ENCODE measurements at places on chromosomes 13 and 19. TPM values are rescaled to one million over a fixed set of nuclear protein-coding genes. Genes with fewer than 3 reads are reported as not detected.
A peak's percentile ranks its signal among the peaks of the same experiment; 100 is the strongest.

- peak; percentile 59 for DNase-seq
Observed at GRCh38 chr19:19406878-19407632, 1.6 kb downstream of the GATAD2A start.

GRCh38 chr19:7304200-7304599 is 10.0 kb upstream of the INSR start:
- no peak for DNase-seq

DNA sequence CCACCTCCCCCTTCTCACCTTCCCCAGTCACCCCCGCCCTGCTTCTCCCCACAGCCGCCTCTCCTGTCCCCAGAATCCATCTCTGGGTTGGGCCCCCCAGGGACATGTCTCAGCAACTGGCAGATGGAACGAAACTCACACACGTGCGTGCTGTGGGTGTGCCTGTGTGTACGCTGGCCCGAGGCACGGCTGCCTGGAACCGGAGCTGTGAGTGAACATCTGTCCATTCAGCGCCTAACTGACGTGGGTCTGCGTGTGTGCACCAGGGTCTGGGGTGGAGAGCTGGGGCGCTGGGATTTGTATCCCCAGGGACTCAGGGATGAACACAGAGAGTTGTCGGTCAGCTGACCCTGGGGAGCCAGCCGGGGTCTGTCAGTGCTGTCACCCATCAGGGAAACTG is 752 bp upstream of the HAS1 start:
- no peak for DNase-seq

DNA sequence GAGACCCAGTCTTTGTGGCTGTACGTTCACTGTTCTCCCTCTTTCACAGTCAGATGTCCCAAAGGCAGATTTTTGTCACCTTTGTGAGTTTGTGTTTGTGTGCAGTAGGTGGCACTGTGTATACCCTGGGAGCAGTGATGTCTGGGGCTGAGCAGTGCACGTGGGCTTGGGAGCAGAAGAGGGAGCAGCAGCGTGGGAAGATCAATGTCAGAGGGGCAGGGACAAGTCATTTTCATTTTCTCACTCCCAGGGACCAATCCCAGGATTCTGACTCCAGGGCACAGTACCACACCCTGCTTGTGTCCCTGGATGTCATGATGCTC is 2.0 kb upstream of the PSG6 start:
- no peak for DNase-seq

- DNase-seq = no peak
Observed at GRCh38 chr13:85700906-85701305, 98.3 kb downstream of the SLITRK6 start.

- peak; percentile 83 for DNase-seq
Observed at GRCh38 chr19:35013041-35013819, 13.1 kb downstream of the GRAMD1A start.

GRCh38 chr19:34523408-34523807 is 41.9 kb downstream of the WTIP start:
- DNase-seq = no peak

MCEMP1 gene
- total RNA-seq = 0.37 TPM

- DNase-seq = no peak
Observed at GRCh38 chr19:38120471-38121025, 103.5 kb downstream of the DPF1 start.

- DNase-seq = no peak
Observed at GRCh38 chr13:95535243-95535642, 17.3 kb upstream of the CLDN10 start.

GRCh38 chr19:14979476-14980255 is at the start of gene SLC1A6:
Gene SLC1A6, minus strand, starts transcription at chr19:14979864. Its CDS starts 6,954 bp downstream, at chr19:14972910.
- DNase-seq = no peak

DNA sequence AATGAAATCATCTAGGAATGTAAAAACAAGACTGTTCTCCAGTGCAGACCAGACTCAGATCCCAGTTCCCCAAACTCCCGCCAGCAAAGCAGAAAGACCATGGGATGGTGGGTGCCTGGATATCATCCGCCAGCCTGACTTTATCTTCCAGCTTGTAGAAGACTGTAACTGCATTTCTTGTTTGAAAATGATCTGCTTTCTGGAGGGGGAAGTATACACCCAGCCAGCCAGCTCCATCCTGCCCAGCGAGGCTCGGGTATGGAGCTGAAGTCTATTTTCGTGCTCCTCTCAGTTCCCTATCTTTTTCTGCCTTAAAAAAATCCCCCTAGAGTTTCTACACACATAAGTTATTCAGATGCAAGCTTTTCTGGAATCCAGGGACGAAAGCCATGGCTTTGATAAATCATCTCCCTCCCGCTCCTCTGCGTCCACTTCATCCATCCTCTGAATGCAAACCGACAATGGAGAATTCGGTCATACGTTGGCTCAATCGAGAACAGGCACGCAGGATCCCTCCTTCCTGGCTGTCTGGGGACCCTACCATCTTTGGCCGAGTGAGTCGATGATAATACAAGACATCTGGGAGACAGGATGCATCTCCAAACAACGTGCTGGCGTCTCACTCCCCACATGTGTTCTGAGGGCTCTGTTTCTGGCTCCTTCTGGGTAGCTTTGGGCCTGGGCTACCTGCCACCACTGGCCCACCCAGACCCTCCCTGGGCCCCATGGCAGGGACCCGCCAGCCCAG is 31.2 kb downstream of the CEBPG start:
- no peak for DNase-seq

- peak; percentile 75 for DNase-seq
Observed at GRCh38 chr13:51689663-51689996, 105.4 kb downstream of the WDFY2 start.

GRCh38 chr19:54099190-54099902 is 1.3 kb downstream of the OSCAR start:
- DNase-seq = no peak

PDX1 gene
- not detected for total RNA-seq

- DNase-seq = no peak
Observed at GRCh38 chr13:98945863-98946605, 31.8 kb downstream of the DOCK9 start.

DNA sequence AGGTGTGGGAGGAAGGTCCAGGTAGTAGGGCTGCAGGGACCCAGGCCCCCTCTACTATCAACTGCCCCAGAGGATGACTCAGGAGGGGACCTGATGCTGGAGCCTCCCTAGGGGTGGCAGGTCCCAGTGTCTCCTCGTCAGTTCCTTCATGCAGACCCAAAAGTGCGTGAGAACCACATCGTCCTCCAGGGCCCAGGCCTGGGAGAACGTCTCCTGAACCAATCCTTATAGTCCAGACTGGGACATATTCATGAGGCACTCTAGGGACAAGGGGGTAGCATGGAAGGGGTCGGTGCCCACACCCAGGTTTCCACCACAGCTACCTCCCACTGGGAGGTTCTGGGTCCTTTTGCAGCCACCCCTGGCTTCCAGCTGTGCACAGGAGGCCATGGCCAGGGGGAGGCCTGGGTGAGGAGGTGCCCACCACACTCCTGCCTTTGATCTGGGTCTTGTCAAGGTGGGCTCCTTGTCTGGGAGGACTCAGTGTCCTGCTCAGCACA is 38.0 kb upstream of the TPM4 start:
- no peak for DNase-seq

DNA sequence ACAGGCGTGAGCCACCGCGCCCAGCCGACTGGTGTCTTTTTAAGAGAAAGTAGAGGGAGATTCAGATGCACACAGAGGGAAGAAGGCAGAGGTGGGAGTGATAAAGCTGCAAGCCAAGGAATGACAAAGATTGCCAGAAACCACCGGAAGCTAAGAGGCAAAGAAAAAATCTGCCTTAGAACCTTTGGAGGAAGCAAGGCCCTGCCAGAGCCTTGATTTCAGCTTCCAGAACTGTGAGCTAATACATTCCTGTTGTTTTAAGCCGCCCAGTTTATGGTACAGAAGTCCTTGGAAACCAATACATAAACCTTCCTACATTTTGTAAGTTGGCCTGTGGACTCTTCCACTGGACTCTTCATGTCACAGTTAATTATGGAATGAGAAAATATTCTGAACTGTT is 71.7 kb upstream of the SOX21 start:
- DNase-seq = no peak

GIPR gene
- total RNA-seq = 5.1 TPM

DNA sequence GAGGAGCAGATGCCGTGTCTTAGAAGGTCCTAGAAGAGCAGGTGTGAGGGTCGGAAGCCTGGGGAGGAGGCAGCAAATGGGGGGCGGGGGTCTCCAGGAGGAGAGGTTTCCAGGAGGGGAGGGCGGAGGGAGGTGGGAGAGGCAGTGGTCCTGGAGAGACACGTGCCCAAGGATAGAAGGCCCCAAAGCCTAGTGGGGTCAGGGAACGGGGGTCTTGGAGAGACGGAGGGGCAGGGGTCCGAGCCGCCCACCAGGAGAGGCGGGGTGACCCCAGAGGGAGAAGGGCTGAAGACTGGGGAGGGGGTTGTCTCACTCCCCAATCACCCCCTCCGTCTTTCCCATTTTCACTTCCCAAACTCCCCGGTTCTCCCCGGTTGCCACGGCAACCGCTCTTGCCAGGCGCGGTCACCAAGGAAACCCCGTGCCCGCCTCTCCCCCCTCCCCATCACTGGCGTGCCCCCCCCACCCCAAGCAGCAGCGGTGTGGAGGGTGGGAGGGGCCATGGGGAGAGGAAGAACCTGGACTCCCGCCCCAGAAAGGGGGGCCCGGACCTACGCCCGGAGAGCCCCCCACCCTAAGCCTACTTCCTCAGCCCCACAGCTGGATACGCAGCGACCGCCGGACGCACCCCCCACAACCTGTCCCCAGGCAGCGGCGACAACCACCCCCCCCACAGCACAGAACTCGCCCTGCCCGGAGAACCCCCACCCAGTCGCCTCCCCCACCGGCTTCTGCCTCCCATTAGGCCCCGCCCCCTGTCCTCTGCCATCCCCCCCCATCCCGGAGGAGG is 988 bp downstream of the LRRC4B start:
- no peak for DNase-seq

SPACA4 gene
- not detected for total RNA-seq

GRCh38 chr19:21947775-21948174 is 63.0 kb downstream of the ZNF208 start:
- DNase-seq = peak; percentile 6

DEDD2 gene
- total RNA-seq = 16.7 TPM

DNA sequence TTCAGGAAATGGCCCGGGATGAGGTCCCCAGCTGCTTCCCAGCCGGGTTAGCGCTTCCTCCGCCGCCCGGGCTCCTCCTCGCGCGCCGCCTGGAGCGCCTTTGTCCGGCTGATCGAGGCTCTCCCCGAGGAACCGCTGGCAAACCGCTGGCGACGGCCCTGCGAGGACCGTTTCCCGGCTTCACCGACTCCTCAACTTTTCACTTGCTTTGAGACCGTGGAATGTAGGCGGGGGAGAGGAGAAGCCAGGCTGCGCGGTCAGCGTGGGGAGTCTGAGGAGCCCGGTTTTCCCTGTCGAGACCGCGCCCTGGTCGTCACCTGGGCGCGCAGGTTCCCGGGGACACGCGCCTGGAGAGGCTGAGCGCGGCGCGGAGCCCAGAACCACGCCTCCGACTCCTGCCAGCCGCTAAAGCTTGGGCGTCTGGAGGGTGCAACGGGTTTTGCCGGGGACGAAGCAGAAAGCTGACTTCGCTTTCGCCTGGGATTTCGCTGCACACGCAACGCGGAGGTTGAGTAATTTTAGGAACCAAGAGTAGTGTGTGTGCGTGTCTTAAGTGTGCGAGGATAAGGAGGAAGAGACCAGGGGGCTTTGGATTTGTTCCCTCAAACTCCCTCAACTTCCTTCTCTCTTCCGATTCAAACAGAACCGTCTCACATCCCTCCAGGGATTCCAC is 7.3 kb upstream of the DGKH start:
- peak; percentile 82 for DNase-seq

ZNF565 gene
- 16.3 TPM for total RNA-seq

PROZ gene
- not detected for total RNA-seq

DNA sequence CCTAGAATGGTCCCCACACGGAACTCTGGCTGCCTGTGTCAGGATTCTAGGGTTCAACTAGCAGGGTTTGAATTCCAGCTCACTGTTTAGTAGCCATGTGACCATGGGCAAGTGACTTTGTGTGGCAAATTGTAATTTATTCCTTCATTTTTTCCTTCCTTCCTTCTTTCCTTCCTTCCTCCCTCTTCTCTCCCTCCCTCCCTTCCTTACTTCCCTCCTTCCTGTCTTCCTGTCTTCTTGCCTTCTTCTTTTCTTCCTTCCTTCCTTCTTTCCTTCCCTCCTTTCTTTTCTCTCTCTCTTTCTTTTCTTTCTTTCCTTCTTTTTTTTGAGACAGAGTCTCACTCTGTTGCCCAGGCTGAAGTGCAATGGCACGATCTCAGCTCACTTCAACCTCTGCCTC is 8.5 kb upstream of the DENND1C start:
- DNase-seq = no peak

- DNase-seq = no peak
Observed at GRCh38 chr13:53150568-53150967, 122.0 kb downstream of the OLFM4 start.

- DNase-seq = no peak
Observed at GRCh38 chr13:66074018-66074615, 1156.0 kb downstream of the PCDH9 start.

DNA sequence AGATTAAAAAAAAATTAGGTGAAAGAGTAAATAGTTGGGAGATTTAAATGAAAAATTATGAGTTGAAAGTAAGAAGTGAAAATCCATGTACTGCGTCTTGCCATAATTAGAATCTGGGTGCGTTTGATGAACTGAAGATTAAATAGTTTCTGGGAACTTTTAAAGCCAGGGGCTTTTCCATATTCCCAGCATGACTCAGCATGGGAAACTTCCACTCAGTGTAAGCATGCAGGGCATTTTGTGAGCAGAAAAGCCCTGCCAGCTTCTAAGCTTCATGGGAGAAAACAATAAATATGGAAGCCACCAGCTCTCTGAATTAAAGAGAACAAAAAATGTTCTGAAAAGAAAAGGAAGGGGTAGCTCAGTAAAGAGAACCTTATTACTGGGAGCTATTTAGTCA is 62.0 kb upstream of the EDNRB start:
- no peak for DNase-seq

DNA sequence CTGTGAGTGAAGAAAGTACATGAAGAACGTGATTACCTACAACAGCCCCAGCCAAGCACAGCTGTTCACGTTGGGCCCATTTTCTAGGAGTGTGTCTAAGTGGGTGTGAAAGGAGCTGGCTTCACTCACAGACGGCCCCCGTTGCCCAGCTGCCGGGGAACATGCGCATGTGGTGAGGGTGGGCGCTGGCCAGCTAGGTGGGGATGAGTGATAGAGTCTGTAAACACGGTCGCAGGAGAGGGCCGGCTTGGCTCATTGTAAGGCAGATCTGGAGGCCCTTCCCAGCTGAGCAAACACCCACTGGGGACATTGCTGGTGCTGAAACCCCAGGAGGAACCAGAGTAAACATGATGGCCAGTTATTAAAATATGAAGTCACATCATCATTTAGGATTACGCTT is 160.5 kb downstream of the TEX29 start:
- DNase-seq = peak; percentile 29

Data from stomach (tissue), 19 donors.